GM23248 (cell line): ENCODE measurements at places on chromosomes 6 and 20. TPM values are rescaled to one million over a fixed set of nuclear protein-coding genes. Genes with fewer than 3 reads are reported as not detected.

- peaks cover 13% of the 10 kb centered on the region for H3K27me3 ChIP-seq
- no peaks in the 10 kb centered on the region for H3K36me3 ChIP-seq
- H3K4me1 ChIP-seq, result no peaks in the 10 kb centered on the region; the same call in 1 of the 2 replicates
- no peak overlapping the region for H3K4me3 ChIP-seq
These were observed 779.6 kb downstream of the MAFB start for GRCh38 chr20:39909447-39909846.

- no peaks in the 10 kb centered on the region for H3K36me3 ChIP-seq
- no peaks in the 10 kb centered on the region for H3K27me3 ChIP-seq
- DNase-seq, result no peak
- H3K4me1 ChIP-seq, result no peaks in the 10 kb centered on the region
- no peak overlapping the region for H3K27ac ChIP-seq
These were observed 37.0 kb downstream of the VSTM2L start for GRCh38 chr20:37939701-37940560.

- DNase-seq, result no peak
- no peaks in the 10 kb centered on the region for H3K4me1 ChIP-seq
These were observed 402.7 kb downstream of the TAF4 start for GRCh38 chr20:61662968-61663331.

GRCh38 chr6:162940426-162940825, 212.7 kb downstream of the PACRG start:
- H3K36me3 ChIP-seq, result no peaks in the 10 kb centered on the region
- H3K4me3 ChIP-seq, result peak overlapping the region; percentile 23
- peak overlapping the region; percentile 38 for H3K27ac ChIP-seq
- no peaks in the 10 kb centered on the region for H3K27me3 ChIP-seq
- DNase-seq, result peak; percentile 61
- 0 out of 2 replicates have a peak, but pooled peaks cover 9% of the 10 kb centered on the region for H3K4me1 ChIP-seq

- no peaks in the 10 kb centered on the region for H3K4me1 ChIP-seq
- H3K27me3 ChIP-seq, result peaks cover 73% of the 10 kb centered on the region
- no peak overlapping the region for H3K27ac ChIP-seq
- no peaks in the 10 kb centered on the region for H3K36me3 ChIP-seq
- DNase-seq, result no peak
These were observed 1.7 kb upstream of the HCK start for GRCh38 chr20:32050324-32050841.

DNA sequence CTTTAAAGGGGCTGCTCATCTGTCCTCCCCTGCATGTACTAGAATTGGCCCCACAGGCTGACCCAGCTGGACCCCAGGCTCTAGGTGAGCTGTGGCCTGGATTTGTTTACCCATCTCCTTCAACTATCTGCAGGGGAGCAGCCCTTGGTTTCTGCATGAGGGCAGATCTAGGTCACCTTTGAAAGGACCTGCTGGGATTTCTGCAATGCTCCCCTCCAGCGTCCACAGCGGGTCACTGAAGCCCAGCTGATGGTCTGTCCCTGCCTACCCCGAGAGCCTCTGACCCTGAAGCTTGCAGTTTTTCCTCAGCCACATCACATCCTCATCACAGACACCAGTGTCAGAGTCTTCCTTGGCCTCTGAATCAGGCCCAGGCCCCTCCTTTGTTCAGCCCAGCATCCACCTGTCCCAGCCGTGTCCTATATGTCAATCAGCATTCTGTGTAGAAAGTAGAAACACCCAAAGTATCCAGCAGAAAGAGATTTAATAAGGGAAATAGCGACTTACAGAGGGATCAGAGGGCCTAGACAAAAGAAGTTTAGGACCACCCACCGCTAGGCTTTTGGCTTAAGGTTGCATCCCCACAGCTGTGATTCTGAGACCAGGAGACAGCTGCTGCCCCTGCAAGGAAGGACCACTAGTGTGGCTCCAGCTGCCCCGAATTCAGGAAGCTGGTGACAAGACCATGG, 243.1 kb downstream of the LRFN2 start:
- no peaks in the 10 kb centered on the region for H3K27me3 ChIP-seq
- H3K36me3 ChIP-seq, result no peaks in the 10 kb centered on the region
- no peak overlapping the region for H3K27ac ChIP-seq
- no peak for DNase-seq

DNA sequence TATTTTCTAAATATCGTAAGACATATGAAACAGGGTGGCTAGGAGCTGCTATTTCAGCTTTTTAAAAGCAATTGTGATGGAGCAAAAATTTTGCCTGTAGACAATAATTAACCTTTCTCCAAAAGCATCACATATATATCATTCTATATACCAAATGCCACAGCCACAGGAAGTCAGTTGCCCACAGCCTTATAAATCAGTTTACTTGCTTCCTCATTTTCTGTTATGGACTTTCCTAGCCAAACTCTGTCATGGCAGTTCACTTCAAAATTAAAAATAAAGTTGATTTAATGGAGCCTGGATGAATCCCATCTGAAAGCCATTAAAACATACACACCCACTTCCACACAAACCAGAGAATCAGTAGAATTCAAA, 93.4 kb upstream of the NHSL1 start:
- no peaks in the 10 kb centered on the region for H3K27me3 ChIP-seq
- DNase-seq, result no peak
- no peaks in the 10 kb centered on the region for H3K36me3 ChIP-seq
- H3K4me3 ChIP-seq, result peak overlapping the region; percentile 64
- peak overlapping the region; percentile 84 for H3K27ac ChIP-seq
- H3K4me1 ChIP-seq, result peaks cover 19% of the 10 kb centered on the region

GRCh38 chr20:18279242-18279641, 9.1 kb upstream of the ZNF133 start:
- H3K4me3 ChIP-seq, result no peak overlapping the region
- peak; percentile 54 for DNase-seq
- no peaks in the 10 kb centered on the region; the same call in none of the 2 replicates for H3K27me3 ChIP-seq
- no peaks in the 10 kb centered on the region for H3K4me1 ChIP-seq
- no peak overlapping the region for H3K27ac ChIP-seq

- H3K4me1 ChIP-seq, result no peaks in the 10 kb centered on the region
- H3K4me3 ChIP-seq, result no peak overlapping the region
- no peaks in the 10 kb centered on the region for H3K36me3 ChIP-seq
- H3K27ac ChIP-seq, result no peak overlapping the region
- DNase-seq, result no peak
These were observed 35.3 kb downstream of the GPR6 start for GRCh38 chr6:110013386-110013785.

DNA sequence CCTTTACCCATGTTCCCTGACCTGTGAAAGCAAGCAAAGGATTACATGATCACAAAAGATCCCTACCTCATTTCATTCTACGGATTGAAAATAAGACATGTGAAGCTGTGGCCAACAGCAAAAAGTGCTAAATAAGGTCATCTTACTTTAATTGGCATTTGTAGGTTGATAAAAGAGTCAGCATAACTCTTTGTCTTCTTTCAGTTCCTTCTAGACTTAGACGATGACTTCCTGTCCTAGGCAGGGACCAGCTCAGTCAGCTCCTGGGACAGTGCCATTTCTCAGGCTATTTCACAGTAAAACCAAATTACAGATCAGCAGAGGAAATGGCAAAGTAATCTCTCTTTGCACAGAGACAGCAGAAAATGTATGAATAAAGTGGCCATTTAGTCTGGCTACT, 480.7 kb downstream of the RFPL4B start:
- no peaks in the 10 kb centered on the region for H3K27me3 ChIP-seq
- H3K4me1 ChIP-seq, result peaks cover 6% of the 10 kb centered on the region
- H3K36me3 ChIP-seq, result no peaks in the 10 kb centered on the region
- no peak overlapping the region for H3K4me3 ChIP-seq
- peak; percentile 35 for DNase-seq

GRCh38 chr6:6875818-6876470, 231.8 kb upstream of the RREB1 start:
- H3K27me3 ChIP-seq, result no peaks in the 10 kb centered on the region
- peak overlapping the region; percentile 62 for H3K27ac ChIP-seq
- peak; percentile 93 for DNase-seq
- no peak overlapping the region for H3K4me3 ChIP-seq

DNA sequence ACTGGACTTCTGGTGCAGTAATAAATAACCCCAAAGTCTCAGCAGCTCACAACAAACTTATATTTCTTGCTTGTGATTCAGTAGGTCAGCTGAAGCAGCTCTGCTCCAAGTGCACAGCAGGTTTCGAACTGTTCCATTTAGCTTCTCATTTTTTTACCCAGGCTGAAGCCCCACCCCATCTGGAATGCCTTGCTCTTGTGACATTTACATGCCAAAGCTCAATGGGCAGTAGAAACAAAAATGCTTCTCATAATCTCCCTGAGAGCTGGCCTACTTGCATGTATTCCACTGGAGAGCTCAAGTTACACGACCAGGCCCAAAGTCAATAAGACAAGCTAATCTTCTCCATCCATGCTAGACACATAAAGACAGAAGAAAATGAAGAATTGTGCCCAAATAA, 165.2 kb downstream of the HAO1 start:
- H3K36me3 ChIP-seq, result no peaks in the 10 kb centered on the region
- H3K27ac ChIP-seq, result no peak overlapping the region
- H3K27me3 ChIP-seq, result no peaks in the 10 kb centered on the region
- no peaks in the 10 kb centered on the region for H3K4me1 ChIP-seq
- DNase-seq, result peak; percentile 40
- no peak overlapping the region for H3K4me3 ChIP-seq

DNA sequence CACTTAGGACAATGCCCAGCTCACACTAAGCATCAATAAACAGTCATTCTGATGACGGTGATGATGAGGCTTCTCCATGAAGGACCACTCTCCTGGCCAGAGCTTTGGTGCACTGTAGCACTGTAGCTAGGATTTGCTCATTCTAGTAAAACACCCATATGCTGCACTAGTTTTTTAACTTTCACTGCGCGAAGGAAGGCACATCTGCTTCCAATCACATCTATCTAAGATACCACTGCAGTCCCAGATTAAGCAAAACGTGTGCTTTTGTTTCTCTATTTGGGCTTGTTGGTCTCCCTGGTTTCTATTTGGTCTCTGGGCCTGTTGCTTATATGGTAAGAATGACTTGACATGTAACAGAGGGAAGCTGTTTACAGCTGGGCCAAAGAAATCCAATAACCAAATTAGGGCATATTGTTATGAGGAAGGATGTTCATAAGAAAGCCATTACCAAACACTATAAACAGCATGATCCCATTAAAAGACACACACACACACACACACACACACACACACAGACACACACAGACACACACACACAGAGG, 62.4 kb downstream of the FAM229B start:
- H3K27me3 ChIP-seq, result no peaks in the 10 kb centered on the region
- DNase-seq, result peak; percentile 84
- peaks cover 54% of the 10 kb centered on the region for H3K4me1 ChIP-seq
- no peak overlapping the region for H3K4me3 ChIP-seq
- peaks cover 89% of the 10 kb centered on the region for H3K36me3 ChIP-seq
- peak overlapping the region; percentile 92 for H3K27ac ChIP-seq

Gene DEFB124
- total RNA-seq, result not detected in 2 replicates

Gene RIPOR3
- 0.76 TPM in 1 of 2 replicates, not detected in the other for total RNA-seq

Gene OR12D3
- not detected in 2 replicates for total RNA-seq
